ENCODE measurements at places on chromosomes 5 and 9.

DNA sequence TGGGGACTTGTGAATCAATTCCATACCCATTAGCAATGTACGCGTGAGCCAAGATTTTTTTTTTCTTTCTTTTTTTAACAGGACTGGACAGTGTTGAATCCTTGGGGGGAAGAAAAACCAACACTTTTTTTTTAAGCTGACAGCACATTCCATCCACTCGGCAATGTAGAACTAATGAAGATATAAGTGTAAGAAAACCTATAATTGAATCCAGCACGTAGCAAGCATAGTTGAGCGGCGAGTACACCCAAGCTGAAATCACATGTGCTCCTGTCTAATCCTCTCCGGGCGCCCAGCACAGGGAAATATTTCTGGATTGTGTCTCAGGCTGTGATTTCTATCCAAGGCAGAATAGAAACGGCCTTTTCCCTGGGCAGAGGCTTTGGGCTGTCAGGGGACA lies 118.2 kb downstream of the BOD1 start:
- DNase-seq, result peak; percentile 69

- no peak for DNase-seq
These were observed 947.8 kb downstream of the NR2F1-AS1 start for GRCh38 chr5:92633176-92633575.

GRCh38 chr5:37568893-37569292 lies 189.8 kb downstream of the WDR70 start:
- DNase-seq, result no peak

GRCh38 chr9:20084125-20084524 lies 295.3 kb upstream of the SLC24A2 start:
- no peak for DNase-seq

DNA sequence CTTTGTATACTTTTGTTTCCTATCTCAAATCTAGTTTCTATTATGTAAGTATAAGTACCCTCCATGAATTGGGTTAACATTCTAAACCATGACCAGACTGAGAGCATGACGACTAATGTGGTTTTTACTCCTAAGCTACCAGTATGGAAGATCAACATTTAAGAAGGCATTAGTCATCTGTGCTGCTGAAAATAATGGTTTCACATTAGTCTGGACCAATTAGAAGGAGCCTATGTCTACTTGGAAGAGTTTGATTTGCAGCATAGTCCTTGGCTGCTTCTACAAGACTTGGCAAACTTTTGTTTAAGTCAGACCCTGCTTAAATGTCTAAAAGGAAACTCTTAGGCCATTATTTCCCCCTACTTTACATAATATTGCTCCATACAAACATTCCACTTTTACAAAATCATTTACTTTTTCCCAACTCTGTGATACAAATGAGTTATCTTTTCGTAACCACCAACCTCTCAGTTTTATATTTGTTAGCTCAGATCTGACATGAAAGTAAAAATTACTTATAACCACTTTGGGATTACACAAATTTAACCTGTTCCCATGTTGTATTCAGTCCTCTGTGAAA lies 186.7 kb downstream of the COMMD10 start:
- DNase-seq, result peak; percentile 78

GRCh38 chr5:144585681-144586080 lies 415.0 kb downstream of the KCTD16 start:
- DNase-seq, result no peak

DNA sequence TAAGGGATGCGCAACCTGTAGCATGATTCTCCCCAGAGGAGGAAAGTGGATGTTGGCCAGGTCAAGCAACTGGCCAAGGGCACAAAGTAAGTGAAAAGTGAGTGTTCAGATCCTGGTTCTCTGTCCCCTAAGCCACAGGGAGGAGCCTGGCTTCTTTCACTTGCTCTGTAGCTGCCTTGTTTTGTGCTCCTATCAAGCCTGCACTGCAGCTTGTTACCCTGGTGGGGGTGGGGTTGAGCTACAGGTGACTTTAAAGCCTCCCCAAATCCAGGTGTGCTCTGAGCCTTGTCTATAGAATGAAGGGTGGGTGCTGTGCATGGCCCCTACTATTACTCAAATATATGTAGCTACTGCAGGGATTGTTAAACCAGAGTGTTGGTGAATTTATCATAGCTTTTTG lies 32.9 kb downstream of the RALGPS1 start:
- no peak for DNase-seq

GRCh38 chr9:124708633-124709291 lies 62.3 kb downstream of the NR6A1 start:
- DNase-seq, result peak; percentile 79

GRCh38 chr5:136130581-136130980 lies 2.1 kb upstream of the SMAD5 start:
- no peak for DNase-seq

- DNase-seq, result no peak
These were observed 68.2 kb downstream of the HMHB1 start for GRCh38 chr5:143880178-143880577.

- DNase-seq, result no peak
These were observed 36.2 kb downstream of the GRIN3A start for GRCh38 chr9:101702257-101702656.

- DNase-seq, result no peak
These were observed 111.2 kb downstream of the LMNB1 start for GRCh38 chr5:126888175-126888574.

GRCh38 chr5:178425621-178426068 lies 164.5 kb downstream of the COL23A1 start:
- no peak for DNase-seq

- no peak for DNase-seq
These were observed 31.1 kb downstream of the PPIP5K2 start for GRCh38 chr5:103151156-103151555.

- DNase-seq, result no peak
These were observed 66.2 kb upstream of the GAS1 start for GRCh38 chr9:87013490-87013889.

GRCh38 chr9:134317790-134318414 lies 8.4 kb upstream of the RXRA start:
- DNase-seq, result no peak

DNA sequence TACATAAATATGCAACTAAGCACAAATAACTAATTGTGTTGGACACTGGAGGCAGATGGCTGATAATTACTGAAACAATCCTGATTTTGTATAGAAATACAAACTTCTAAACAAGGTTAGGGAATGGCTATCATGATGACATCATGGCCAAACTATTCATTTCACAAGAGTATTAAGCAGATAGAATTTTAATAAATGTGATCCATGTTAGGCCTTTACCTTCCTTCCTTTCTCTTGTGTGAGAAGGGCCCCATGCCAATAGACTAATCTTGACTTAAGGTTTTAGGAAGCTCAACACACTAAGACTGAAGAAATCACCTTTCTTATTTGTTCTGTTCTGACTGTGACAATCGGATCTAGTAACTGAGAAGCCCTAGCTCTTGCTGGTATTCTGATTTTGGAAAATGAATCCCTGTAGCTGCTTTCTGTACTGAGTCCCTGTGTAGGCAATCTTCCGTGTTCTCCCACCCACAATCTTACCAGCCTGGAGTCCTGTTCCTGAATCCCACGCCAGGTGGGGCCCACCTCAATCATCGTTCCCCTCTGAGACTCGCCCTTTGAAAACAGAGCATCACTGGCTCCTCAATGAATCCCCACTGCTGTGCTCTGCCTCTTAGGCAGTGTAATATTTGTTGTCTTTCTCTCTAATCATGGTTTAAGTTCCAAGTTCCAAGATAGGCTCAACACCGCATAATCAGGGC lies 168.7 kb upstream of the GNA14 start:
- DNase-seq, result no peak

DNA sequence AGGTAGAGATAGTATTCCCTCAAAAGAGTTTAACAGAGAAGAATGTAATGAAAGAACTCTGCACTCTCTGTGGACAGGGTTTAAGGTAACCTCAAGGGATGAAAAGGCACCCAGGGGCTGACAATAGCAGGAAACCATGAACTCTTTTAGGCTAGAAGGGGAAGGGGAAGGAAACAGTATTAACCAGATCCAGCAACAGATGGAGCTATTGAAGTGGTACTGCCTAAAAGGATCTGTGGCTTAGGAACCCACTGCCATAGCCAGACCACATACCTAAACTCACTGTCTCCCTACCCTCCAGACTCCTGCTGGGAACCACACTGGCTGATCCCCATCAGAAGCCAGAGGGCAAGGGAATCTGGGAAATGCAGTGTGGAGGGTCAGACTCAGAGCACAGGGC lies 35.5 kb downstream of the PLGRKT start:
- DNase-seq, result no peak

DNA sequence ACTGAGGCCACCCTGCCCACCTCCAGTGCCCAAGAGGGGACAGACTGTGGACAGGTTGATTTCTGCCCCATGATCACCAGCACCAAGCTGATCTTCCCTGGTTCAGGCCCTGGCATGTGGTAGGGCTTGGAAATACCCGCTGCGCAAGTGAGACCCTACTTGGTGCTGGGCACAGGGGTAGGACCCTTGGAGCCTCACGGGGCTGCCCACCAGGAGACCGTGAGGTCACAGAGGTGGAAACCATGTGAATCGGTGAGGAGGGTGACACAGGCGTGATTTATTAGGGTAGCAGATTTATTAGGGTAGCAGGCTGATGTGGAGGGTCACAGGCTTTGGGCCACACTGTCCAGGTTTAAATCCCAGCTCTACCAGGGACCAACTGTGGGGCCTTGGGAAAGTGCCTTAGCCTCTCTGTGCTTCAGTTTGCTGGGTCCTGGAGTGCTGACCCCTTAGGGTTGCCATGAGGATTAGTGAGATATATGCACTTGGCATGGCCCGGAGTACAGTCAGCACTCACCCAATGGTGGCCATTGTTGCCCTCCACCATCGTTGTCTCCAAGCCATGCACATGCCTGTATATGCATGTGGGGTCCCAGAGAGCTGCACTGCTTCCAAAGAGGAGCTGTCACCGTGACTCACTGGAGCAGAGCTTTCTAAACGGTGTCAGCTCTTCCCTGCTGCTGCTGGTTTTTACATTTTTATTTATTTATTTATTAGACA lies 20.9 kb upstream of the DUSP1 start:
- DNase-seq, result no peak
